ENCODE measurements at places on chromosomes 5 and 9.
A peak's percentile ranks its signal among the peaks of the same experiment; 100 is the strongest.

DNA sequence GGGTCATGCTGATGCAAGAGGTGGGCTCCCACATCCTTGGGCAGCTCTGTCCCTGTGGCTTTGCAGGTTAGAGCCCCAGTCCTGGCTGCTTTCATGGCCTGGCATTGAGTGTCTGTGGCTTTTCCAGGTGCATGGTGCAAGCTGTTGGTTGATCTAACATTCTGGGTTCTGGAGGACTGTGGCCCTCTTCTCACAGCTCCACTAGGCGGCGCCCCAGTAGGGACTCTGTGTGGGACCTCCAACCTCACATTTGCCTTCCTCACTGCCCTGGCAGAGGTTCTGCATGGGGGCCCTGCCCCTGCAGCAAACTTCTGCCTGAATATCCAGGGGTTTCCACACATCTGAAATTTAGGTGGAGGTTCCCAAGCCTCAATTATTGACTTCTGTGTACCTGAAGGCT lies 150.1 kb downstream of the NNT start:
- DNase-seq = no peak

DNA sequence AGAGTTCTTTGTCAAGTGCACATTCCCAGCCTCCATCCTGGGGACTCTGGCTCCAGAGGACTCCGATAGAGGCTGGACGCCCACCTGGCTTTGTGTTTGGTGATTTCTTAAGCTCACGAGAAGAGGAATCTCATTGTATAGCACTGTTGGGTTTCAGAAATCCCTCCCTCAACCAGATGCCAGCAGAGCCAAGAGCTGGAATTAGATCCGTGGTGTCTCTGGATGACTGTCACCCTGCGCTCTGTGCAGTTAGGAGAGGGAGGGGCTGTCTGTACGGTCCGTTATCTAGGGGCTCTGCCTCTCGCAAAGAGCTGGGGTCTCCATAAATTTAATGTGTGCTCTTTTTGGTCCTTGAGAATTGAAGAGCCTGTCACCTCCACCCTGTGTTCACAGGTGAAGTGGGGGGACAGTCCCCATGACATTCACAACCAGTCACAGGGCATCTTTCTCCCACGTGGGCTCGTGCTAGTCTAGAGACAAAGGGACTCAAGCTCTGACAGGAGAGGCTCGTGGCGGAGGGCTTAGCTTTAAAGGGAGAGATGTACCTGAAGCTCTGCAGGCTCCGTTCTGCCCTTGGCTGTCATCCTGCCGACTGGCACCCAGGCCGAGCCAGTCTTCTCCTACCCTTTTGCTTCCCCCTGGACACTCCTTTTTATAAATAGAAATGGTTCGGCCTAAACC lies 41.4 kb downstream of the FAM78A start:
- no peak for DNase-seq

DNA sequence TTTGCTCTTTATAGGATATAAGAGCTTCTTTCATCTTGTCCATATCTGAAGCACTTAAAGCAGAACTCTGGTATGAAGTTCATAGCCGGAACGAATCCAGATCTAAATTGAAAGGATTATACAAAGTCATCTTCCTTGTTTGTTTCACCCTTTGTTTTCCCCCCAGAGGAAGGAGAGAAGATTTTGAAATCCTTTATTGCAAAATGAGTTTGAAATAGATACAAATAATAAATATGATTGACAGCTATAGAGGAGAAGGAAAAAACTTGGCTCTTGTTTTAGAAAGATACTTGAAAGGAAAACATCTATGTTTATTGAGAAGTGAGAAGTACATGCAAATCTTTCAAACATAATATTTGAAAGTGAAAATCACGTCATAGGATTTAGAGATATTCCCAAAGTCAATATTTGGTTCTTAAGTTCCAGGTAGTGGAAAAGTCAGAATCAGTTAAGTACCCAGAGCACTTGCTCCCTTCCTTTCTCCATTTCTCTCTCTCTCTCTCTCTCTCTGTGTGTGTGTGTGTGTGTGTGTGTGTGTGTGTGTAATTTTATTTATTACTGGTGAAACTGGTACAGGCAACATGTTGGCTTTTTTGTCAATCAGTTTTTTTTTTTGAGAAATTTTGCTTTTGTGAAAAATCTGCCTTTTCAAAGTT lies 27.2 kb downstream of the PAM start:
- peak; percentile 21 for DNase-seq

GRCh38 chr5:22835686-22836085 lies 17.5 kb downstream of the CDH12 start:
- DNase-seq = no peak

GRCh38 chr9:32500768-32501167 lies 25.2 kb downstream of the RIGI start:
- DNase-seq = no peak
